ENCODE measurements at places on chromosomes 12 and 14. TPM values are rescaled to one million over a fixed set of nuclear protein-coding genes. Genes with fewer than 3 reads are reported as not detected.

DNA sequence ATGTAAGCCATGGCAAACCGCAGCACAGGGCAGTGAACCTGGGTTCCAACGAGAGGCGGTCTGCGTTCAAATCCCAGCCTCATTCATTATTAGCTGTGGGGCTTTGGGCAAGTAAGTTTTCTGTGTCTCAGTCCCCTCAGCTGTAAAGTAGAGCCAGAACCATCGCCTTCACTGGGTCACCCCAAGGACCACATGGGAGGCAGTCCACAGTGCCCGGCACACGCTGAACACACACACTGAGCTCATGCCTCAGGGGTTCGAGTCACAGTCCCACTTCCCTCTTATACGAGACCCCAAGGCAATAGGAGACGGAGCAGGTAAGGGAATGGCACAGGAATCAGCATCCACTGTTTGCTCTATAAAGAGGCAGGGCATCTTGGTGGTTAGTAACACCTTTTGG is 19.1 kb downstream of the LRTM2 start:
- H3K27ac ChIP-seq = no peak overlapping the region
- H3K4me1 ChIP-seq = no peaks in the 10 kb centered on the region
- H3K4me3 ChIP-seq = no peak overlapping the region
- H3K36me3 ChIP-seq = no peaks in the 10 kb centered on the region

- no peak overlapping the region for H3K27ac ChIP-seq
- no peaks in the 10 kb centered on the region for H3K4me1 ChIP-seq
- no peaks in the 10 kb centered on the region for H3K27me3 ChIP-seq
- no peaks in the 10 kb centered on the region for H3K36me3 ChIP-seq
Observed at GRCh38 chr12:46808955-46809697, 16.7 kb downstream of the SLC38A4 start.

- H3K4me1 ChIP-seq = no peaks in the 10 kb centered on the region
- H3K27me3 ChIP-seq = no peaks in the 10 kb centered on the region
- no peak overlapping the region for H3K27ac ChIP-seq
- no peak overlapping the region for H3K4me3 ChIP-seq
- no peaks in the 10 kb centered on the region for H3K36me3 ChIP-seq
- no peak for DNase-seq
Observed at GRCh38 chr12:126952096-126953007, 1314.6 kb upstream of the TMEM132C start.

DNA sequence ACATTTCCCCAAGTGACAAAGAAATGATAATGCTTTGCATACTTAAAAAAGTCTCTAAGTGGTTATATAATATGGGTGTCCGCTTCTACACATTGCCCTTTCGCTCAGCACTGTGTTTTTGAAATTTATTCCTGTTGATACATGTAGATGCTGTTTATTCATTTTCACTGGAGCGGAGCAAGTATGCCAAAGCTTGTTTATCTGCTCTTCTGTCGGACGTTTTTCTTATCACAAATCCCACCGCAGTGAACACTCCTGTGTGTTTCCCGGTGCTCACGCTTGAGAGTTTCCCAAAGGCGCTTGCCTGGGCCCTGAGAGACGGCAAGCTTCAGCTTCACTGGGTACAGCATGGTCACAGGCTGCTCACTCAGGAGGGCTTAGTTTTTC is 50.2 kb downstream of the TPCN1 start:
- DNase-seq = no peak
- H3K27ac ChIP-seq = peak overlapping the region; percentile 81
- no peaks in the 10 kb centered on the region for H3K27me3 ChIP-seq
- peaks cover 6% of the 10 kb centered on the region for H3K4me1 ChIP-seq

RAD9B gene
- total RNA-seq = not detected

DNA sequence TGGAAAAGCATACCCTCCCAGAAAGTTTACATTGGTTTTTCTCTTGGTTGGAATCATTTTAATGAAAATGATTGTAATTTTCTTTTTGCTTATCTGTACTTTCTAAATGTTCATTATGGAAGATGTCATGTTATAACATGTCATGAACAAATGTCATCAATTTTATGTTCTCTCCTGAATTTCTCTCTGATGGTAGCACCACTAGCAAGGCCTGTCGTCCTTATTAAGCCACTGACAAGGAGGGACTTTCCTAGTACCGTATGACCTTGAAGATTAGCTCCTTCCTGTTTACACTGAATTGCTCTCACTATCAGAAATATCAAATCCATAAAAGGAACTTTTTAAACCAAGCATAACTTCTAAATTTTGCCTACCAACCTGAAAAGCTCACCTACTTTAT is 99.0 kb downstream of the ESR2 start:
- H3K36me3 ChIP-seq = peaks cover 22% of the 10 kb centered on the region
- no peak for DNase-seq
- H3K27me3 ChIP-seq = no peaks in the 10 kb centered on the region
- H3K27ac ChIP-seq = peak overlapping the region; percentile 47
- H3K4me1 ChIP-seq = peaks cover 55% of the 10 kb centered on the region
- no peak overlapping the region for H3K4me3 ChIP-seq
